ENCODE measurements at places on chromosomes 11 and 22.

DNA sequence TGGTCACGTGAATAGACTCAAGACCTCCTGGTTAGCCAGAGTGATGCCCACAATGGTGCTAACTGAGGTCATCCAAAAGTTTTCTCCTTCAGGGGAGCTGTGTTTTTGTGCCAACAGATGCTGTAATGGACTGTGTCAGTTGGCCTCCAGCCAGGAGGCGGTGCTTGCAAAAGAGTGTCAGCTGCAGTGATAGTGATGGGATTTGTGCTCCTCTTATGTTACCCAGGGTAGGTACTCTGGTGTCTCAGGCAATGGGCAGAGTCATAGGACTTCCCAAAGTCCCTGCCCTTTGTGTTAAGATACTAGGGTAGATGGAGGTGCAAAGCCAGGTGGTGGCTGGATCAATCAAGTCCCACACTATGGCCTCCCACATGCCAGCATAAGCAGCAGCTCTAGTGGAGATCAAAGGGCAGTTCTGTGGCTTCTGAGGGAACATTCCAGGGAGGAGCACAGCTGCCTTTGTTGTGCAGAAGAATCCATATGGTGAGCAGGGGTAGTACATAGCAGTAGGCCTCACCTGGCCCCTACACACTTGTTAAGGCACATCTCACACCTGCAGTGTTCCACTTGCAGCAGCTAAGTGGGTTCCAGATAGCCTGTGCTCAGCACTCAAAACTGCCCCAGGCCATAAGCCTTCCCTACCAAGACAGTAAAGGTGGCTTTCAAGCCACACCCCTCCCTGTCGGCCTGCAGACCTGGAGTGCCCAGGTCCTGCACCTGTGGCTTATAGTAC, 9.4 kb upstream of the FANCF start:
- no peak for DNase-seq

GRCh38 chr22:37241351-37242142, 2.5 kb downstream of the RAC2 start:
- peak; percentile 77 for DNase-seq

DNA sequence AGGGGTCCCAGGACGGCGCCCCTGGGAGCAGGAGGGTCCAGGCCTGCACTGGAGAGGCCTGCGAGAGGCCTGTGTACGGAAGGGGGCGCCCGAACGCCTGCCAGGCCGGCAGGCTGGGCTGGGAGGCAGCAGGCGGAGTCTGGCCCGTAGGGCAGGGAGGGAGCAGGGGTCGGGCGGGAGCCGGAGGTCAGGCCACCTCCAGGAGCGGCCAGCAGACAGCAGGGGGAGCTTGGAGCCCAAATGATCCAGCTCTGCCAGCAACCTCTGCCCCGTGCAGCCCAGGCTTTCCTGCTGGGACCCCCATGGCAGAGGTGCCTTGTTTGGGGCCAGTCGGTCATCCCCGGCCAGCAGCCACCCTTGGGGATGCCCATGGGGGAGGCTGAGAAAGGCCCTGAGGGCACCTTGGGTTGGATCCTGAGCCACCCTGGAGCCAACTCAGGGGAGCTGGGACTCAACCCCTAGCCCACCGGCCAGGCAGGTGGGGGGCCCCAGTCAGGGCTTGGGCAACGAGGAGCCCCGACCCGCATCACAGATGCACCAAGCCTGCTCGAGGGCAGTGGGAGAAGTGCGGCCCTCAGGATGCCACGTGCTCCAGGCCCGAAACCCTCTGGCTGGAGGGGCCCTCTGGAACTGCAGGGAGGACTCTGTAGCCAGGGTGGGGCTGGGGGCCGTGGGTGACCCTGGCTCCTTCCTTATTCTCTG, 9.6 kb upstream of the SYT8 start:
- no peak for DNase-seq

DNA sequence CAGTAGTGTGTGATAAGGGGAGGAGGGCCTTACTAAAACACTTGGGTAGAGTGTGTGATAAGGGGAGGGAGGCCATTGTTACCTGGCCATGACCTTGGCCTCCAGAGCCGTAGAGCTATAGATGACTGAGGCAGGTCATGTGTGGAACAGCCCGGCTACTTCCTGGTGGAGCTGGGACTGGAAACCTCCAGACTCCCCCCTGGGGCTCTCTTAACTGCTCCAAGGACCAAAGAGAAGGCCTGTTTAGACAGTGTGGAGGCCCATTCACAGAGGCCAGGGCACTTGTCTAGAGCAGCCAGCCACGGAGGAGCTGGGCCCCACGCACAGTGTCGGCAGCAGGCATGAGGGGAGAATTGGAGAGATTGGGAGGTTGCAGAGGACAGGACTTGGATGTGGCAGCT, 12.5 kb upstream of the MICALL1 start:
- no peak for DNase-seq

DNA sequence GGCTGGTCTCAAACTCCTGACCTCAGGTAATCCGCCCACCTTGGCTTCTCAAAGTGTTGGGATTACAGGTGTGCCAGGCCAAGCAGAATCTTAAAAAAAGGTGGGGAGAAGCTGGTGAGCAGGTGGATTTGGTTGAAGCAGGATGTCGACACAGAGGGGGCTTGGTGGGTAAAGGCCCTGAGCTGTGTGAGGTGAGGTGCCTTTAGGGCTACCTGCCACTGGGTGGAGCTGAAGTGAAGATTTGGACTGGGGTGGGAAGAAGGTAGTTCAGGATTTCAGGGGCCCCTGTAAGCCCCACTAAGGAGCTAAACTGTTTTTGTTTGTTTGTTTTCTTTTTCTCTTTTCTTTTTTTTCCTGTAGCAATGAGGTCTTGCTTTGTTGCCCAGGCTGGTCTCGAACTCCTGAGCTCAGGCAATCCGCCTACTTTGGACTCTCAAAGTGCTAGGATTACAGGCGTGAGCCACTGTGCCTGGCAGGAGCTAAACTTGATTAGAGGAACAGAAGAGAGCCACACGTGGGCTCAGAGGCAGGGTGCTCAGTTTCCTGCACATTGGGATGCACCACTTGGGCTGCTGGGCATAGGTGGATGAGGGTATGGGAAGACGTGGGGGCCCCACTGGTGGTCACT, 6.0 kb downstream of the P2RX6 start:
- DNase-seq, result no peak

GRCh38 chr22:30372915-30373314, 14.3 kb downstream of the RNF215 start:
- no peak for DNase-seq

GRCh38 chr22:43272301-43272700, 70.9 kb downstream of the SCUBE1 start:
- no peak for DNase-seq

GRCh38 chr11:73549376-73549775, 48.5 kb downstream of the FAM168A start:
- no peak for DNase-seq

DNA sequence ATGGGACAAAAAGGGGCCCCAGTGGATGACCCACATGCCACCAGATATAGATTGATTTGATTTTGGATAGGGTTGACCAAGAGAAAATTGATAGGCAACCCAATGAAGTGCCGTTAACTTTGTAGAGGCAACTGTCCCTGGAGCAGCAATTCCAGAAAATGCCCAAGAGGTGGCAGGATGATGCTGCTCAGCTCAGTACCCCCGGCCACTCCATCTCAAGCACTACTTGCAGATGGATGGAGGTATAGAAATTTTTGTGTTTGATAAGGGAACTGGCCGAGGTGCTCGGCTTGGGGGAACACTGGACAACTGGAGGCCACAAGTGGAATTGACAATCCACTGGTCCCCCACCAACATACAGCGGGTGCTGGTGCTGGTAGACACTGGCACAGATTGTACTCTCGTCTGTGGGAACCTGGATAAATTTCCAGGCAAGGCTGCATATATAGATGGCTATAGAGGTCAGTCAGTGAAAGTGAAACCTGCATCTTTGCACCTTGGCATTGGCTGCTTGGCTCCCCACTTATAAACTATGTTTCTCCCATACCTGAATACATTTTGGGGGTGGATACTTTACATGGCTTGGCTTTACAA, 86.3 kb downstream of the CCDC83 start:
- DNase-seq, result no peak

- peak; percentile 74 for DNase-seq
Measured at GRCh38 chr11:72040491-72041363, 39.6 kb downstream of the NUMA1 start.

DNA sequence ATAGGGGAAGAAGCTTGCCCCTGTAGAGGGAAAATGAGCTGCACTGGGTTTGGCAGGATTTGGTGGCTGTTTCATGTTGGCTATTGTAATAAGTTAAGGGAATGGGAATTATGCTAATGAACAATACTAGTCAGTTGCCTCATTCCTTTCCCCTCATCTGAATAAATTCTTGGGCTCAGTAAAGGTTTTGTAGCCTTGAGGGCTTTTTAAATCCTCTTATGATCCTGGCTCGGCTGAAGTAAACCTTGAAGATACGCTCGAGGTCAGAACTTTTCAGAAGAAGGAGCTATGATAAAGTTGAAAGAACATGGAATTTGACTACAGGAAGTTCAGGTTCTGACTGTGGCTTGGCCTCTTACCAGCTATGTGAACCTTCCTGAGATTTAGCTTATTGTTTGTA, 448.7 kb downstream of the RAB38 start:
- no peak for DNase-seq

DNA sequence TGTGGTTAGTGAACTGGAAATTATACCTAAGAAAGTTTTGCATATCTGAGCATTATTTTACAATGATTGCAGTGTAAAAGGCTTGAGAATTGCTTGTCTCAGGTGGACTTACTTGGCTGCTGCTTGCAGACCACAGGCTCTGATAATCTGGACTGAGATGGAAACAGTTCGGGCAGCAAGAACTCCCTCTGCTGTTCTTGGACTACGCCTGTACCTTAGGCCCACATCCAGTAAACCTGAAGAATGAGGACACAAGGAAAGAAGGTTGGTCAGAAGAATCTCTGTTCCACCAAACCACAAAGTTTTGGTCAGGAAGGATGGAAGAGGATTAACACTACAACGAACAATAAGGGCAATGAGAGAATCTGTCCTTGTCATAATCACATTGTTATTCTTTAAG, 80.1 kb downstream of the C2CD3 start:
- peak; percentile 20 for DNase-seq

DNA sequence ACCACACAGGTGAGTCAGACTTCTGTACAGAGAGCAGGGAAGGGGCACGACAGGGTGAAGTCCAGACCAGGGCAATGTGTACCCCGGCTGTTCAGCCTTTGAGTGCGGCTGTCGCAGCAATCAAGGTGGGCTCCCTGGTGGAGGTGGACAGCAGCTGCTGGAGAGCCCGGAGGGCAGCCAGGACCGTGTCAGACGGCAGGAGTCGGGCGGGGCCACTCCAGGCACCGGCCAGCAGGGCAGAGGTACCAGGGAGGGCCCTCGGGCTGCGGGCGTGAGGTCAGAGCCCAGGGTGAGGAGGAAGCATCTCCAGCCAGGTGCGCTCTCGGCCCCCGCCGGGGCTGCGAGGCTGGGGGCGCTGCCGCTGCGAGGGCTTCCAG, 802 bp upstream of the PIM3 start:
- DNase-seq, result no peak

DNA sequence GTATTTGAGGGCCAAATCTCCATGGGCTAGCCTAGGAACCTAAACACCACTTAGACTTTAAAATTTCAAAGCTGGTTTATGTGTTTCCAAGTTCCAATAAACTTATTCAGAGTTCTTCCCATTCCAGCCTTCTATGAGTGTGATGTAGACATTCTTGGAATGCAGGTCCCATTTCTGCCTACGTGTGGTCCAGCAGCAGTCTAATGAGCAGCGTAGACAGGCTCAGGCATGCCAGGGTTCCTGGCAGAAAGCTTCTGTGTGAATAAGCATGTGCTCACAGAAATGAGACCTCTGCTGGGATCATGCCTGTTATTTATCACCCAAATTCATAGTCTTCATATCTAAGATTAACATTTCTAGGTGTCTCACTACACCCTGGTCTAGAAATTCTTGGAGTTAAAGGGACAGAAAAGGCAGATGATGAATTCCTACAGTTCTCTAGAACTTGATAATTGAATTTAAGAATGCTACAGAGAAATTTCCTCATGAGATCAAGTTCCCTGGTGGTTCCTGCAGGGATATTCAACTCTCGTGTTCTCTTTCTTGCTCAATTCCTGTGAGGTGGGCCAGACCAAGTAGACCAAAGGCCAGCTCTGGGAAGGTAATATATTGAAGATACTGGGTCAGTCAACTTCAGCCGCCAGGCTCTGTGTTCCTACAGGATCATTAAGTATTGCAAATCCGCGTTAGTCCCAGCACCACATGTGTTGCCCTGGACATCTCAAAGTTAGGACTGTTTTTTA, 17.6 kb downstream of the RNF185 start:
- no peak for DNase-seq

DNA sequence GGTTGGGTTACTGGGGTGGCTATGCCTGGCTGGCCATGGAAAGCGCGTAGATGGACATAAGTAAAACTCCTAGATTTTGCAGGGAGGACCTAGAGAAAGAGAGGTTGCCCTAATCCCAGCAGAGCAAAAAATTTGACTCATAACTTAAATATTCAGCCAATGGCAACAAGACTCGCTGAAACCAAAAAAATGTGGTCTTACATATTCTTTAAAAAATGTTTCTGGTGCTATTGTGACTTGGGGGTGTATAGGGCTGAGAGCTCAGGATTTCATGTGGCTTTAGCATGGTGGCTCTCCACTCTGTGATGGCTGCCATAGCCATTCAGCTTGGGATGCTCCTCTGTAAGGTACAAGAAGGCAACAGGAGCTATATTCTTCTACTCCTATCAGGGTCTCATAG, 27.2 kb upstream of the PDGFD start:
- DNase-seq, result no peak

GRCh38 chr11:112589155-112589554, 328.5 kb upstream of the PLET1 start:
- no peak for DNase-seq

DNA sequence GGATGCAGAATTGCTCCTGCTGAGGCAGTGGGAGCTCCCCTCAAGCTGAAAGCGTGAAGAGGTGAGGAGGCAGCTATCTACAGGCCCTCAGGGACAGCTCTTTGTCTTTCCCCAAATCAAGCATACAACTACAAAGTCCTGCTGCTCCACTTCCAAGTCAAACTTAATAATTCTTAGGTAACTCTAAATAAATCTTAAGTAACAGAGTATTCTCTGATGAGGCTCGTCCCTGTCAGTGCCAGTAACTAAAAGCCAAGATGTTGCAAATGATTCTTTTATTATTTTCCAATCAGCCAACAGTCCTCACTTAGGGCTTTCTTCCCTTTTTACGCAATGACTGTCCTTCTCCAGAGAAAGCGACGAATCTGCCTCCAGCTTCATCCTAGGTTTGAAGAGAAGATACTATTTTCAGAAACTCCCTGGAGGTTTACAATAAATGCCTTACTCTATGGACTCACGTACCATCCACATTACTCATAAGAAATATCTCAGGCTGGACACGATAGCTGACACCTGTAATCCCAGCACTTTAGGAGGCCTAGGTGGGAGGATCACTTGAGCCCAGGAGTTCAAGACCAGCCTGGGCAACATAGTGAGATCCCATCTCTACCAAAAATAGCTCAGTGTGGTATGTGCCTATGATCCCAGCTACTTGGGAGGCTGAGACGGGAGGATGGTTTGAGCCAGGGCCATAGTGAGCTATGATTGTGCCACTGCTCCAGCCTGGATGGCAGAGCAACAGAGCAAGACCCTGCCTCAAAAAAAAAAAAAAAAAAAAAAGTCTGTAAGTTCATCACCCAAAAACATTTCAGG, 3.1 kb upstream of the C22orf39 start:
- no peak for DNase-seq

- no peak for DNase-seq
Measured at GRCh38 chr22:34324763-34325162, 404.5 kb upstream of the LARGE1 start.

All from T-helper 1 cell (primary cell).